ENCODE measurements at places on chromosomes 5 and 9.

DNA sequence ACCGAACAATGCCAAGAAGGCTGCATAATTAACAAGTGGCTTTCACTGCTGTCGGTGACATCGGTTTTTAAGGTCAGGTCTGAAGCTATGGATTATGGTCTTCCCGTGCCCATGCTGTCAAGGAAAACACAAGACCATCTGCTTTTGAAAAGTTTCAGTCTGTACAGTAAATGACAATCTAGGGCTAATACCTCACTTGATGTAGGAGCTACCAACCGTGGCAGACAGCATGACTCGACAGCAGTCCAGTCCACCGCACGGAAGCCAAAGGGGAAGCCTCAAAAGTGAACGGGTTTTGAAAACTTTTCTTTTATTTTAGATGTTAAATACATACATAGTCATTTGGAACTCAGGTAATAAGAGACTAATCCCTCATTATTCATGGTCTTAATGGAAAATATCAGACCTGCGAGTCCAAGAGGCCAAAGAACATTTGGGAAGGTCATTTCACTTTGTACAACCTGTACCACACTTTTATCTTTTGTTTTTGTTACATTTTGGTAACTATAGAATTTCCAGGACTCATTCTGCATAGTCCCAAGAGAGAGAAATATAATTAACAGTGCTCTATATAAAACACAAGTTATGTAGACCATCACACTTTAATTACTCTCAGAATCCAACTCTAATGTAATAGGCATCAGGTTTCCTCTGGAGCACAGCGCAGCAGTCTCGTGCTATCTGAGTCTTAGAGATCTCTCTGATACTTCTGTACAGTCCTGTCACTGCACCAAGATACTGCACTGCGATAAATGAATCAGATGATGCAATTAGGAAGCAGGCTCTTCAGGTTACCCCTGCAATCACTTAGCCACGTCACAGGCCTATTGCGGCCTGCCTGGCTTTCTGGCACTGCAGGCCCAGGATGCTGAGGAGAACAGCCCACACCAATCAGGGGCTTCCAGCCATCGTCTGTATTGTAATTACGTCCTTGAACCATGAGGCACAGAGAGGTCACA, 184.9 kb downstream of the FANCC start:
- peak; percentile 66 for DNase-seq

DNA sequence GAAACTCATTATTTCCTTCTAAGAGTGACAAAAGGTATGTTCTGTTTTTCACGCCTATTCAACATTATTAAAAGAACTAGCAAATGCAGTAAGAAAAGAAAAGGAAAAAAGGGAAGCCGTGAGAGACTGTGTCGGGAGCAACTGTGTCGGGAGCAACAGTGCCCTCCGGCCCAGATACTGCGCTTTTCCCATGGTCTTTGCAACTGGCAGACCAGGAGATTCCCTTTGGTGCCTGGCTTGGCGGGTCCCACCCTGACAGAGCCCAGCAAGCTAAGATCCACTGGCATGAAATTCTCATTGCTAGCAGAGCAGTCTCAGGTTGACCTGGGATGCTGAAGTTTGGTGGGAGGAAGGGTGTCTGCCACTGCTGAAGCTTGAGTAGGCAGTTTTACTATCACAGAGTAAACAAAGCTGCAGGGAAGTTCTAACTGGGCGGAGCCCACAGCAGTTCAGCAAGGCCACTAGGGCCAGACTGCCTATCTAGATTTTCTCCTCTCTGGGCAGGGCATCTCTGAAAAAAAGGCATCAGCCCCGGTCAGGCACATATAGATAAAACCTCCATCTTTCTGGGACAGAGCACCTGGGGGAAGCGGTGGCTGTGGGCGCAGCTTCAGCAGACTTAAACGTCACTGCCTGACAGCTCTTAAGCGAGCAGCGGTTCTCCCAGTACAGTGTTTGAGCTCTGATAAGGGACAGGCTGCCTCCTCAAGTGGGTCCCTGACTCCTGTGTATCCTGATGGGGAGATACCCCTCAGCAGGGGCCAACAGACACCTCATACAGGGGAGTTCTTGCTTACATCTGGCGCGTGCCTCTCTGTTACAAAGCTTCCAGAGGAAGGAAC, 1237.4 kb upstream of the CDH18 start:
- no peak for DNase-seq

DNA sequence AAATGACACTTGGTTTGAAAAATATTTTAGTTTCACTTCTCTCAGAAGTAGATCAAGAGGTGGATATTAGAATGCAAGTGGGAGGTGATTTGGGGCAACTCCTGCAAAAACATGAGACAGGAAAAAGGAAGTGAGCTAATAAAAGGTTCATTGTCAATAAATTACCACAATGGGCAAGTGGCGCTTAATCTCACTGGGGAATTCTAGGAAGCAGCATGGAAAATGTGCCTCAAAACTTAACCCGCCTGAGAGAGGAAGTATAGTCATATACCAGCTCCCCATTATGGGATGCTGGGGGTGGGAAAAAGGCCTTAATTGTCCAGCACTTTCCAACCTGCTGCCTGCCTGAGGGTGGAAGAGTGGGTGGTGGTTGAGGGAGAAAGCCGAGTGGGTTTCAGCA, 204.1 kb downstream of the ELAVL2 start:
- no peak for DNase-seq

DNA sequence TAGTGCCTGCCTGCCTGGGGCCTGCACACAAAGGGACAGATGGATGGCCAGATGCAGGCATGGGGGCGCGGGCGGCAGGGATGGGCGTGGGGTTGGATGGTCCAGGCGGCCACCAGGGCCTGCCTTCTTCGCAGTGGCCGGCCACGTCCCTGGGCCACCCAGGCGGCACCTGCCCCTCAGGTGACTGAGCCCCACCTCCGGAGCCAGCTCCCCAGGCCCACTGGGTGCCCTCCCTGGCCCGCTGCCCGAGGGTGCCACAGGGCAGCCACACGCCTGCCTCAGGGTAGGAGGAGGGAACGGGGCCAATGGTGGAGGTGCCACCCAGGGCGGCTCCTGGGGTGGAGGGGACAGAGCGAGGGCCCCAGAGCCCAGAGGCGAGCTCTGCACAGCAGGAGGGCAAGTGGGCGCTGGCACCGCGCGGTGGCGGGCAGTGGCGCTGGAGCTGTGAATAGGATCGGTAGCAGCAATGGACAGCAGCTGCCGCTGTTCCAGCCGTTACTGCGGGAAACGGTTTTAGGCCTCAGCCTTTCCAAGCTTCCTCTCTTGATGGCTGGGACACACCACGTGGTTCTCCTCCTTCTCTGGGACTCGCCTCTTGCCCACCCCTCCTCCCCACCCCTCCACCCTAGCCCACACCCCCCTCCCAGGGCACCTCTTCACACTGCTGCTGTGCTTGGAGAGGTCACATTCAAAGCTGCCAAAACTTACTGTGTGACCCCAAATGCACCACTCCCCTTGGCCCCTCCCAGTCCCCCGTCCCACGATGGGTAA, 19.1 kb downstream of the LHX3 start:
- DNase-seq, result no peak

GRCh38 chr9:20985851-20986600, 45.4 kb downstream of the HACD4 start:
- DNase-seq, result no peak

DNA sequence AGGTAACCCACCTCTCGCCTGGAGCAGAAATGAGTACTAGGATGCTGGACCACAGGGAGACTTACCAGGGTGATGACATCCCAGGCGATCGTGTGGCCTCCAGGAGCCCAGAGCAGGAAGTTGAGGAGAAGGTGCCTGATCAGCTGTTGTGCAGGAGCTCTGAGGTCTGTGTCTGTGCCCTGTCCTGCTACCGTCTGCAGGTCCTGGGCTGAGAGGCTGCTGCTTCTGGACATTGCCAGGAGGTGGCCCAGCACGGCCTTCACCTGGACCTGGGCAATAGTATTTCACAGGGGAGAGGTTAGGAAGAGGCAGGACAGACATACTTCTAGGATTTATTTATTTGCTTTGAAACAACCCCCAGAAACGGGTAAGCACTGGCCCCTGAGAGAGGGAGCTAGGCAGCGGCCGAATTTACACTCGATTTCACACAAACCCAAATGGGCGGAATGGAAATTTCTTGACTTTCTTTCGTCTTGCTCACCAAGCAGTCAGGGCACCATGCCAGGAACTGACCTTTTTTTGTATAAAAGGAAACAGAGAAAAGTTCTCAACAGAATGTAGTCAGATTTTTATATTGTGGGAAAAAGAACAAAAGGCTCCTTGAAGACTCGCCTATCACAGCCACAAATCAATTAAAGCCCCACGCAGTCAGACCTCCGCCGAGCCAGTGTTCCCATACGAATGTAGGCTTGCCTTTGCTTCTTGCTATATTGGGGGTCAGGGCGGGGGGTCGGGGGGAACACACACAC, 210.3 kb downstream of the FANCC start:
- DNase-seq, result peak; percentile 65

DNA sequence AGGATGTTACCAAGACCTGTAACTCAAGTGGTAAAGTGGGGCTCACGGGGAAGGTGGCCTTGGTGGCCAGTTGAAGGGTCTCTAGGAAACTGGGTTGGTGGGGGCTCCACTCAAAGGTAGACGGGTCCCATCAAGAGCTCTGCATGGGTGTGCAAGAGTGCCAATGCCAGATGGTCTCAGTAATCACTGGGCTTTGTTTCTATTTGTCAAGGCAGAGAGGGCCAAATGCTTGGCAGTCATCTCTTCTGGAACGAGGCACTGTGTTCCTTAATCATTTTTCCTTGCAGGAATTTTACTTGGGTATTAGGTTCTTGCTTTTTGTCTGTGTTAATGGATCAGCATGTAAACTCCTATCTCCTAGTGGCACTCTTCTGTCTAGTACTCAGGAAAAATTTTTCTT, 220.8 kb downstream of the DIRAS2 start:
- DNase-seq, result no peak

- DNase-seq, result no peak
Measured at GRCh38 chr5:141186897-141187512, at the start of gene PCDHB9. Gene PCDHB9 (plus strand): TSS chr5:141187161. CDS start chr5:141187319, 158 bp downstream.

DNA sequence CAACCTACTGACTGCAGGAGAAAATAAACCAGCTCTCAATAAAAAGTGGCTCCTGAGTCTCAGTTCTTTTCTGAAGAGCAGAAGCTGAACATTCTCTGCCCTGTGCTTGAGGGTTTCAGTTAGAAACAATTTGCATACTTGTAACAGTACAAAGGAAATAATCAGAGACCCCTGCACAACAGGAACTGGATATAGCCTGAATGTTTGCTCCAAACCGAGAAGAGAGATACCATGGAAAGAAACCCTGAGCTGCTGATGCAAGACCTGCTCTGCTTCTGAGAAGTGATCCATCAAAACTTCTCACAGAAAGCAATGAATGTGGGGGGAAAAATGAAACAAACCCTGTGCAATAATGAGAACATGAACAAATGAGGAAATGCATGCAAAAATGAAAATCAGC, 592.9 kb downstream of the SEMA5A start:
- DNase-seq, result no peak

DNA sequence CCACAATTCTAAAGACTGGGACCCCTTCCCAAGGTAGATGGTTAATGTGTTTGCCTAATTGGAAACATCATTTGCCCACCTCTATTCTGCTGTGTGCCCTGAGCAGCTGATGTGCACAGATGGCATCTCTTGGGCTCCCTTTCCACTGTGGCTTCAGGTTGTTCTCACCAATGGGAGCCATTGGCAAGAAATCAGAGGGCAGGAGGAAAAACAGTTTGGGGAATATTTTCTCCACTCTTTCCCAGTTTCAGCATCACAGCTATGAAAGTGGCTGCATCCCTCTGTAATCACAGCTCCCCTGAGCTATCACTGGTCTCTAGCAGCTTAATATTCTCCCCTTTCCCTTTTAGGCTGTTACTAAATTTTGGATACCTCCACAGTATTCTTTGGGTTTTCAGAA, 911.6 kb upstream of the SEMA6A start:
- DNase-seq, result no peak

DNA sequence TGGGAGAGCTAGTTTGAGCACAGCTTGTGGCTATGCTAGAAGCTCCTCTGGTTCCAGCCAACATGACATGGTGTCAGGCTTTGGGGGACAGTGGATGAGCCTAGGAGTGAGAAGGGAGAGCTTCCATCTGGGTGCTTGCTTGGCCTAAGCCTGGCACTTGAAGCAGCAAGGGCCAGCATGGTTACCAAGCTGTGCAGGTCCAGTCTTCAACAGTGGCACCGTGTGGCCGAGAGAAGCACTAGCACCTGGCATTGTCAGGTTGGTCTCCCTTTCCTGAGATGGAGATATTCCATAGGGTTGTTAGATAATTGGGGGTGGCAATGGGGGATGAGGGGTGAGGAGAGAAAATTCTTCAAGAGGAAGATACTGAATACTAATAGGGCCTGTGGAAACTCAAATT, 261.9 kb downstream of the PBX3 start:
- no peak for DNase-seq

DNA sequence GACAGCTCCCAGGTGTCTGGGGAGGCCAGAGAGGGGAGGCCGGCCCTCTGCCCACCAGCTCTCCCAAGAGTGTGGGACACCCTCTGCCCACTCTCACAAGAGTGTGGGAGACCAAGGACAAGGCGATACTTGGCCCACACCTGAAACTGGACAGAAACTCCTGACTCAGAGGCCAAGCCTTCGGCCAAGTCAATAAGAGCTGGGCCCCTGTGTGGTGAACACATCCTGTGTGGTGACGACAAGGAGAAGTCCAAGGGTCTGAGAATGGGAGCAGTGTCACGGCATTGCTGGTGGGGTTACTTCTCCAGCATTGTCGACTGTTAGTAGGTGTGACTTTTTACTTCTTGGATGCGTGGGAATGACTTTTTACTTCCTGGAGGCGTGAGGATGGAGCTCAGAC, 14.6 kb upstream of the F2RL1 start:
- DNase-seq, result no peak

- DNase-seq, result no peak
Measured at GRCh38 chr5:174094857-174095606, 49.5 kb downstream of the NSG2 start.

DNA sequence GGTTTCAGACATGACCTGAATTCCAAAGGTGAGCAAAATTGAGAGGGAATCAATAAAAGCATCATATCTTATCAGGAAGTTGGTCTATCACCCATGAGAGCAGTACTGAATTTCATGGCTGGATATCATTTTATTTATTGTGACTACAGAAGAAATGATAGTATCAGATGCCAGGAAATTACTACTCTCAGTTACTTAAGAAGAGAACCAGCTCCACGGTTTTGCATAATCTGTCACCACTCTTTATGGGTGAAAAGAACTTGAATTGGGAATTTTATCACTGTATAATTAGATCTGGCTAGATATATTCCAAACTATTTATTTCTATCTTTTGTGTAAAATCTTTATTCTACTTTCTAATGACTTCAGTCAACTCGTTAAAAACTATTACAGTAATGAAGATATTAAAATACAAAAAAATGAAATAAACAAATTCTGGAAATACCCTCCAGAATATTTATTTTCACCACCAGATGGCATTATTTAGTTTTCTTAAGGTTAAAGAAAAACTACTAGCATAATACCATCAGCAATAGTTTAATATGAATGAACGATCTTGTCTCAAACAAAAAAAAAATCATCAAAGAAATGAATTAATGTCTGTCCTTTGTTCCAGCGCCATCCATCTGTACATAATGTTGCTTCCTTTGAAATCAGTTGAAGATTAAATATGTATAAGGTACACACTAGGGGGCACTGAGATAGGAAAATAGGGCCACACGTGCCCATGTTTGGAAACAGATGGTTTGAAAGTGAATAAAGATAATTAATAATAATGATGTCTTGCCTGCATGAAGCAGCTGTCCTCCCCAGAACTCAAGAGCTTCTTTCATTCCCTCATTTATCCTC, 84.7 kb upstream of the SLCO6A1 start:
- peak; percentile 7 for DNase-seq
